ENCODE measurements at places on chromosomes 6 and 20.

- no peak for DNase-seq
Observed at GRCh38 chr6:134372603-134373281, 54.8 kb upstream of the SGK1 start.

GRCh38 chr6:89146718-89147700 is 1.2 kb downstream of the PM20D2 start:
- DNase-seq: no peak

DNA sequence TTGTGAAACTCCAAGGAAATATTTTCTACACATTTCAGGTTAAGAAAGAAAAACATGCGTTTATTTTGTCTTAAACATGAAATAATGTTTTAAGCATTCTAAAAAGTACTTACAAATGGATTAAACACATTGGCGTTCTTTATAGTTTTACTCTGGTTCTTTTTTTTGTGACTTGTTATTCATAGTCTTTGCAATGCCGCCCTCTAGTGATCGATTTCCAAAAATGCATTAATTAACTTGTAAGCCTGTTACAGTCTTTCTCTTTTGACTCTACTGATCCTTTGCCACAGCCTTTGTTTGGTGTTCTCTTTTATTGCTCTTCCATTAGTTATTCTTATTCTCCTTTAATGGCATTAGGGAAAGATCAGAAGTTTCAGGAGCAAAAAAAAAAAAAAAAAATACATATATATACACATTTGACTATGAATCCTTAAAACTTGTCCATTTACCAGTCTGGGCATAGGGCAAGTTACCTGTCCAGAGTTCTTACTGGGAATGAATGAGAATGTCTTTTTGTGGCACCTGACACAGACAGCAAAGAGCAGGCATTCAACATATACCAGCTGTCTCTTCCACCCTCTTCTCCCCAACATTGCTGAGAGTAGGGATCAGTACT is 59.9 kb downstream of the MACROD2 start:
- peak; percentile 68 for DNase-seq

- DNase-seq: no peak
Observed at GRCh38 chr6:33490621-33491020, 36.2 kb downstream of the ZBTB9 start.

- DNase-seq: no peak
Observed at GRCh38 chr20:21356386-21356785, 40.9 kb downstream of the NKX2-4 start.

- DNase-seq: no peak
Observed at GRCh38 chr6:26331218-26332073, 33.6 kb upstream of the BTN3A2 start.

DNA sequence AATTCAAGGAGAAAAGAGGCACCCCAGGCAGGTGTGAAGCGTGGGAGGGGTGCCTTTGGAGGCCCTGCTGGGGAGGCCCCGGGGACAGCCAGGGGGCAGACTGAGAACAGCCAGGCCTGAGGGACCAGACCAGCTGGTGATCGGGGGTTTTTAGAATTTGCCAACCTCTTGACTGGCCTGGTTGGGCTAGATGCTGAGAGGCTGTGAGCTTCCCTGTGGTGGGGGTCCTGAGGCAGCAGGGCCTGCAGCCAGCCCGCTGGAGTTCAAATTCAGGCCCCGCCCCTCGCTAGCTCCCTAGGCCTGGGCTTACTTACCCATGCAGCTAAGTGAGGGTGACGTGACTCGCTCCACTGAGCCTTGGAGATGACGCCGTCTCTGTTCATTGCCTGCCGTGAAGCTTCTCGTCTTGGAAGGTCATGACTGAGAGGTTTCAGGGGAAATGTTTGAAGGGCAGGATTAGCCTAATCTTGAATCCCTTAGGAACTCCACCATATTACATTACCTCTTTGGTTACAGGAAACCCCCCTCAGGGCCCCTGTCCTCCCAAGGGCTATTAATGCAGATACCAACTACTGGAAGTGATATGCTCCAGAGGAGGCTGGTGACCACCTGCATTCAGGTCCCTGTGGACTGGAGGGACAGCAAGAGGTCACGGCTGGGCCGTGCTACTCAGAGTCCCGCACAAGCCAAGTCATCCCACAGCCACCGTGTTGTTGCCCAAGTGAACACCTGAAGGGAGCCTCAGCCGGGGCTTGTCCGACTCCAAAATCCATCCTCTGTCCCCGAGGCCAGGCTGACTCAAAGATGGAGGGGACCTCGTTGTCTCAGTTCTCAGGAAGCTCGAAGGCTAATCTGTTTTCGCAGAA is 73.9 kb upstream of the DUSP22 start:
- no peak for DNase-seq

GRCh38 chr6:168182366-168182765 is 103.4 kb upstream of the FRMD1 start:
- no peak for DNase-seq

DNA sequence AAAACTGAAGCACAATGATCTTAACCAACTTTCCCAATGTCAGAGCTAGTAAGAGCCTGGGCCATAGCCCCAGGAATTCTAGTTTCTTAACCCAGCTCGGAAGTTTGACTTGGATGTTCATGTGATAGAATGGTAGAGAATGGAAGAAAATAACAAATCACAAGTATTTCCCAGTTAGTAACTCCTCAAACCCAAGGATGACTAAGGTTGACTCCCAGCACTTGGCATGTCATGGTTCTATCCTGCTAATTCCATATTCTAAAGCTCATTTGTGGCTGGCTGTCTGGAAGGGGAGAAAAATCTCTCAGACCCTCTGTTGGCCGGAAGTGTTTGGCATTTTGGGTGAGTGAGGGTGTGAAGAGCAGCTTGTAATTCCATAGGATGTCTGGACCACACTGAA is 248.7 kb downstream of the RFPL4B start:
- no peak for DNase-seq

DNA sequence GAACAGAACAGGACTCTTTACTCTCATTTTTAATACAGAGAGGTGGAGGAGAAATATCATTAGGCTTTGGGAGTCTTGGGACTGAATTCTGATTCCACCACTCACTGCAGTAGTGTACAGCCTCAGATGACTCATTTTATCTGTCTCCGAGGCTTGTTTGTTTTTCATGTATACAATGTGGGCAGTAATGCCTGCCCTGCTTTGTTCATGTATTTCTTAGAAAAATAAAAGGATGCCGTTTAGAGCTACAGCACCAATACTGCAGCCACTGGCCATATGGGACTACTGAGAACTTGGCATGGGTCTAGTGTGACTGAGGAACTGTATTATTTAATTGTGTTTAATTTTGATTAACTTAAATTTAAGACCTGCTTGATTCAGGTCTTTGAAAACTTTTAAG is 41.2 kb upstream of the JAG1 start:
- DNase-seq: no peak

- peak; percentile 58 for DNase-seq
Observed at GRCh38 chr6:56541030-56541600, 101.6 kb downstream of the DST start.

DNA sequence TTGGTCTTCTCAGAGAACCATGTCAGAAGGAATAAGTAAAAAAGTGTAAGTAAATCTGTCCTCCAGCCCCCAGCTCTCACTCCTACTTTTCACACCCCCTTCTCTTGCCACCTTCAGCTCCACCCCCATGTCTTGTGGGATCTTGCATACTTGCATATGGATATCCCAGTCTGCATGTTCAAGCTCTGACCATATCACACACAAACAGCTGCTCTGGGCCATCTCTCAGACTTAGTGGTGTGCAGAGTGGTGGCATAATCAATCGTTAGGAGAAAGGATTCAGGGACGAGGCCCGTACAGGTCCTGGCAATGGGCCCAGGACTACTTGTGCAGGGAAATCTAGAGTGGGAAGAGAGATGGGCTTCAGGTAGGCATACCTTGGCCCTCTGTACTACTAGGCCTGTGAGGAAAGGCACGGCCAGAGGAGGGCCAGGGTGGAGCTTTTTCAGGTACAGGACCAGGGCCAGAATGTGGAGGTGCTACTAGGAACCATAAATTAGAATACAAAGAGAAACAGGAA is 112.0 kb upstream of the SGK1 start:
- no peak for DNase-seq

DNA sequence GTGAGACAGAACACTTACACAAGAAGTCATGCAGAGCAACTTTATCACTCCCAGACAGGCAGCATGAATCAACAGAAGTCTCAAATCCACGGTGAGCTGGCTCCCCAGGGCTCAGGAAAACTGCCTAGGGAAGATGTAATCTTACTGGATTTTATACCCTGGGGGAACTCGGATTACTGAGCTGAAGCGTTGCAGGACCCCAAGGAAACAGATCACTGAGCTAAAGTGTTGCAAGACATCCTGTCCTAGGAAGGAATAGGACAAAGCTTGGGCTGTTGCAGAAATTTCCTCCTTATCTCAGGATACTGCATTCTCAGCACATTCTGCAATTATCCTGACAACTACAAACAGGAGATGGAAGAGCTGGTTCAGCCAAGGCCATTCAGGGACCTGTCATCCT is 224.8 kb downstream of the TFAP2A start:
- no peak for DNase-seq

GRCh38 chr6:75211920-75212590 is 6.2 kb upstream of the COL12A1 start:
- DNase-seq: no peak

DNA sequence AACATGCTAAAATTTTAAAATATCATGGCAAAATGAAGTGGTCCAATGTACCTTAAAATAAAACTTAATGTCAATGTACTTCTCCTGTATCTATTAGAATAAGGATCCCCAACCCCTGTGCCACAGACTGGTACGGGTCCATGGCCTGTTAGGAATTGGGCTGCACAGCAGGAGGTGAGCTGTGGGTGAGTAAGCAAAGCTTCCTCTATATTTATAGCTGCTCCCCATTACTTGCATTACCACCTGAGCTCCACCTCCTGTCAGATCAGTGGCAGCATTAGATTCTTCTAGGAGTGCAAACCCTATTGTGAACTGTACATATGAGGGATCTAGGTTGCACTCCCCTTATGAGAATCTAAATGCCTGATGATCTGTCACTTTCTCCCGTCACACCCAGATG is 86.0 kb downstream of the SLC16A10 start:
- no peak for DNase-seq

DNA sequence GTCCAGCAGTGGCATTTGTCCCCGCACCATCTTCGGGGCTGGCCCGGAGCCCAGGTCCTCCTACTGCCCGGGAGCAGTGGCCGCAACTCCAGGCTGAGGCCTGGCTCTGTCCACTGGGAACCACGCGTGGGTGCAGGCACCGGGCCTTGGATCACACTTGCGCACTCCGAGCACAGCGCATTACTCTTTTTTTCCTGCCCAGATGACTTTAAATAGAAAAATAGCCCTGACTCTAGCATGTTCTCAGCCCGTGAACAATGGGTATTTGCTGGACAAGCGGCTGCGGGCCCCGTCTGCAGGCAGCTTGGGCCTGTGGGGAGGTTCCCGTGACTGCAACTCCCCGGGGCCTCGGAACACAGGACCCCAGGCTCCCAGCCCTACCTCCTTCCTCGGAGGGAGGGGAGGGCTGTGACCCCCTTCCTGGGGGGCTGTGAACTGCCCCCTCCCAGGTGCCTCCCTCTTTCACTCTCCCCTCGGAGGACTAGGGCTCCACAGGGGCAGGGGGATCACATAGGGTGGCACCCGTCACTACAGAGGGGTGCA is 162.2 kb downstream of the TBXT start:
- no peak for DNase-seq

GRCh38 chr6:132487762-132488161 is 25.2 kb downstream of the STX7 start:
- no peak for DNase-seq

- DNase-seq: no peak
Observed at GRCh38 chr20:24895898-24896658, 53.0 kb upstream of the CST7 start.

- peak; percentile 56 for DNase-seq
Observed at GRCh38 chr20:7516621-7517111, 423.6 kb downstream of the HAO1 start.

- DNase-seq: no peak
Observed at GRCh38 chr20:38538789-38539188, 42.2 kb upstream of the ADIG start.

- DNase-seq: no peak
Observed at GRCh38 chr6:13278164-13278563, 50.2 kb downstream of the TBC1D7 start.

GRCh38 chr6:14674458-14674857 is 556.9 kb downstream of the CD83 start:
- no peak for DNase-seq

GRCh38 chr6:52664186-52664990 is 6.5 kb upstream of the TMEM14A start:
- peak; percentile 81 for DNase-seq

- no peak for DNase-seq
Observed at GRCh38 chr6:111337829-111338236, 145.2 kb downstream of the REV3L start.

DNA sequence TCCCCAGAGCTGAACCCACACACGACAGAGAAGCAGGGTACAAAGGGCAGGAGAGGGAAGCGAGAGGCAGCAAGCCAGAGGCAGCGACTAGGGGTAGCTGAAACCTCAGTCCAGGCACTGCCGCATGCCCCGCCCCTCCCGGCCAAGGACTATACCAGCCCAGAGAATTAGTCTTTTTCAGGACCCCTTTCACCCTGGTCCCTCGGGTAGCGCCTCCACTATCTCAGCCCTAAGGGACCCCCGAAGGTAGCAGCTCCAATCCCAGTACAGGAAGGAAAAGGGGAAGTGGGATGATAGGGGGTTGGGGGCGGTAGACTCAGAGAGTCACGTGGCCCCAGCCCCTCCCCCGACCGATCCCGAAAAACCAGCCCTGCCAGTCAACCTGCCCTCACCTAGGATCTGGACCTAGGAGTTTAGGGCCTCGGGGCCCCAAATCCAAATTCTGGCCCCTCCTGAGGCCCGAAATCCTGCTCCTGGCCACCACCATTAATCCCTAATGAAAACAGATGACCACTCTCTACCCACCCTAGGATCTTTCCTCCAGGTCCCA is 1.3 kb downstream of the RGL2 start:
- no peak for DNase-seq

DNA sequence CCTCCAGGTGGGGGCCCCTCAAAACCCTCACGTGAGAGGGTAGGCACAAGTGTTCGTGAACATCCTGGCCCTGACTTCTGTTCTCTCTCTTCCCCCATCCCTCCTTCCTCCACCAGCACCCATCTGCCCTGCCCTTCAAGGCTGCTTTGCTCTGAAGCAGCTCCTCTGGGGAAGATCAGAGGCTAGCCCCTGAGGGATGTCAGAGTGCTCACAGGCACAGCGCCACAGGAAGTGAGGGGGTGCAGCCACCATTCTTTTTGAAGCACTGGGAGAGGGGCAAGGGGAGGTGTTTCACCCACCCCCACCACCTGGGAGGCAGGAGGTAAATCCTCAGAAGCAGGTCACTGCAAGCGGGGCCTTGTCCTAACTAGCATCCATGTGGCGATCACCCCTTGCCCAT is 11.4 kb downstream of the MOCS1 start:
- DNase-seq: no peak

- DNase-seq: no peak
Observed at GRCh38 chr6:129312880-129313279, 397.1 kb downstream of the ARHGAP18 start.
